AG20443 (cell line): ENCODE measurements at places on chromosomes 12 and 14.

DNA sequence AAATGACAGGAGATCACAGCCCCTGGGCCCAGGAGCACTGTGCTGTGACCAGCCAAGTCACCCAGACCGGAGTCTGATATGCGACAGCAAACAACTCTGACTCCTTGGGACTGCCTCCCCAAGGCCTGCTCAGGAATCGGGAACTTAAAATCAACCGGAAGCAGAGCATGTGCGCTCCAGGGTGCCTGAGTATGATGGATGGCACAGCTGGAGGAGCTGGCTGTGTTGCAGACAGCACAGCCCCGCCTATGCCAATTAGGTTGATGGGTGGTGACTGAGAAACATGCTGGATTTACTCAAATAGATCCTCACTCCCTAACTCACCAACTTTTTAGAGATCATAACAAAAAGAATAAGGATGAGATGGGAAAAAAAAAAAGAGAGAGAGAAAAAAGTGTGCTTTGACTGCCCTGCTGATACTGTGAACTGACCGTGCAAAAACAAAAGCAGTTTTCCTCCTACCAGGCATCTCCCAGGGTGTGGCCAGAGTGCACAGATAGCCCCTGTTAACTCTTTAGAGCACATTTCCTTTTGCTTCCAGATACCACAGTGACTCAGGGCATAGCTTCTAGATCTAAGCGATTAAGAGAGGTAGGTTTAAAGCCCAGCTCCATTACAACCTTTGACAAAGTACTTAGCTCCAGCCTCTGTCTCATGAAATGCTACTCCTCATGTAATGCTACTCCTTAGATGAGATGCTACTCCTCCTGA is 27.4 kb upstream of the STON2 start:
- no peak for DNase-seq

DNA sequence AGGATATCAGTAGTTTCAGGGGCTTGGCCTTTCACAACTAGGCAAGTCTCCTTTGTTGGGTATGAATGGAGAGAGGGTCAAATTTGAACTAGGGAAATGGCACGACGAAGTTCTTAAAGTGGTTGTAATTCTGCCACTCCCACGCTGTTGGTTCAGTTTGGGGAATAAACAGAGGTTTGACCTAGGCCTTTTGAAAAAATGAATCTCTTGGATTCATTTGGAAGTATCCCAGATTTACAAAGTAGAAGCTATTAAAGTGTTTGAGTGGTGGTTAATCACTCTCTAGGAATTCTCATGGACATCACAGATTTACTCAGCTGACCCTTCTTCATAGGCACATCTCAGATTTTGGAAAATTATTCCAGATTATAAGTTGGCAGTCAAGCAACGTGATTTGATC is 14.8 kb downstream of the BATF start:
- DNase-seq = no peak

GRCh38 chr12:19205120-19205519 is 75.6 kb downstream of the PLEKHA5 start:
- DNase-seq = no peak

- DNase-seq = no peak
These were observed 94.0 kb downstream of the NTF3 start for GRCh38 chr12:5525783-5526367.

DNA sequence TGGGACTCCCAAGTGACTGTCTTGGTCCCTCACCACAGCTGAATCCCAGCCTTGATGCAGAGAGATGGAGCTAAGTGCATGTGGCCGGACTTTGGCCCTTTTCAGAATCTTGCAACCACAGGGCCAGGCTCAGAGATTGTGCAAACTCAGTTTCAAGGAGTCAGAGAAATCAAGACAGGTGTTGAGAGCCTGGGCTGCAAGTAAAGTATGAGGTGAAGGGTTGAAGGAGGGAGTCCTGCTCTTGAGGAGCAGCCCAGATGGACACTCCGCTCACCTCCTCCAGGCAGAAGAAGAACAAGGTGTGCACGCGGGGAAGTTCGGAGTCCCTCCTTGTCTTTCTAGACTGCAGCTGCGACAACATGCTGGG is 6.3 kb upstream of the BMP4 start:
- DNase-seq = no peak

DNA sequence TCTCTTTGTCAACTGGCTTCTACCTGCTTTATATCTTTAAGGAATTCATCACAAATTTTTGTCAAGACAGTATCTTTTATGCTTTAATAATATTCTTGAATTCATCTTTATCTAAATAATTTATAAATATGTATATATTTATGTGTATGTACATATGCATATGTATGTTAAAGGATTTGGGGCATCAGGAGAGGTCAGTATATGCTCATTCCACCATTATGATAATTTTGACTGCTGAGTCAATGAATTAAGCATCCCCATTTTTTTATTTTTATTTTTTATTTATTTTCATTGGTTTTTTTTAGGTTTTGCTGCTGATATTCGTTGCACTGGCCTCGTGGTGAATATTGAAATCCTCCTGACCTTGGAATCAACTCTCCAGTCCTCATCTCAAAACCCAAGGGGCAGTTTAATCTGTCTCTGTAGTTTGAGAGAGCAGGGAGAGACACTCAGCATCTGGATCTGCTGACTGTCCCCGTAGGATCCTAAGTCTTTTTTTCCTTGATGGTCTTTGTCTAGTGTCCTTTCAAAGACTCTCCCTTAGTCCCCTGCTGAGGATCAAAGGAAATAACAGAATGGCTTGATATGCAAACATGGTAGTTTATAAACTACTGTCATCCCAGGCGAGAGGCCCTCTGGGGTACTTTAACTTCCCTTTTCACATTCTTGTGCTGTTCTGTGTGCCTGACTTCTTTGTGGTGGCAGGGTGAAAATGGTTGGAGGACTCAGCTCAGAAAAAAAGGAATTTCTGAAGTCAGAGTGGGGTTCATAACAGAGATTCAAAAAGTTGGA is 218.7 kb downstream of the DIO2 start:
- no peak for DNase-seq

- DNase-seq = no peak
These were observed 64.7 kb downstream of the PPP2R5E start for GRCh38 chr14:63478437-63478852.

- no peak for DNase-seq
These were observed 9.7 kb downstream of the MLH3 start for GRCh38 chr14:75041613-75042012.

- no peak for DNase-seq
These were observed 843.8 kb downstream of the C12orf50 start for GRCh38 chr12:87185367-87185766.

- no peak for DNase-seq
These were observed 35.9 kb upstream of the PWP1 start for GRCh38 chr12:107649661-107650061.

GRCh38 chr12:54398995-54399793 is 14.7 kb upstream of the ZNF385A start:
- peak; percentile 91 for DNase-seq

DNA sequence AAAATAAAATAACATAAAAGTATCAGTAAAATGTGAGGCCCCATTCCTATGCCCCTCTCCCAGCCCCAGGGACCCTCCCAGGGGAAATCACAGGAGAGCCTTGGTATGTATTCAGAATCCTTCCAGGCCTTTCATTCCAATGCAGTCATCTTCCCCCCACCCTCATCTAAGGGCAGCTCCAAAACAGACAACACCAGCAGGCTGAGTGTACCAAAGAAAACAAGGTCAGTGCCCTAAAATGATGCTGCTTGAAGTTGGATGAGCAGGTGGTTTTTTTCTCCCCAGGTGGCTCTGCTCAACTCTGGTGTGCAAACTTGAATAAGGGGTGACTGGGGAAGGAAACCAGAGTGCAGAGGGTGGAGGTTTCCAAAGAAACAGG is 56.2 kb downstream of the TSPAN9 start:
- no peak for DNase-seq

- DNase-seq = no peak
These were observed 237.1 kb downstream of the FOXN3 start for GRCh38 chr14:89179891-89180404.

GRCh38 chr14:23379366-23380196 is 2.7 kb downstream of the CMTM5 start:
- DNase-seq = peak; percentile 80

- peak; percentile 75 for DNase-seq
These were observed 119.8 kb upstream of the CPM start for GRCh38 chr12:69052613-69053408.

- peak; percentile 22 for DNase-seq
These were observed 465.2 kb downstream of the PCNX1 start for GRCh38 chr14:71372411-71372838.

DNA sequence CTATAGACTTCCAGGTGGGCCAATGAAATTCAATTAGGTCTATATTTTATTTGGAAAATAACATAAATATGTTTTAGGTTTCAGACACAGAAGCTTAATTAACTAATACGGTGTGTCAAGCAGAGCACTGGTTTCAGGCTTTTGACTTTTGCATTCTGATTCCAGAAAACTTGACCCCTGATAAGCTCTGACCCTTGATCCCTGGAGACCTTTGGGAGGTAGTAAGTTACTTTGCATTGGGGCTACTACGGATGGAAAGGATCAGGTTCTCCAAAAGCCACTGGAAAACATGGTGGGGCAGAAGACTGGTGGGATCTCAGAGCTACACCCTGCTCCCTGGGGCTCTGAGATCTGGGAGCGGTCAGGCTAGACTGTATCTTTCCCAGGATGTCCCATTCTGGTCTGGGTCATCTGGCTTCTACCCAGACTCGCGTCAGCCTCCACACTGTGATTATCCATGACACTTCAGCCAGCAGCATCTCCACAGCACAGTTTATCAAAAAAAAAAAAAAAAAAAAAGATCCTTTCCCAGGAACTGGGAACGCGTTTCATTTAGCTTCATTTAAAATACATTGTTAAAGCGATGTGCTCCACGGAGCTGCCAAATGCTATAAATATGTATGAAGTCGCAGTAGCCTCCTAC is 17.8 kb upstream of the EMP1 start:
- no peak for DNase-seq

DNA sequence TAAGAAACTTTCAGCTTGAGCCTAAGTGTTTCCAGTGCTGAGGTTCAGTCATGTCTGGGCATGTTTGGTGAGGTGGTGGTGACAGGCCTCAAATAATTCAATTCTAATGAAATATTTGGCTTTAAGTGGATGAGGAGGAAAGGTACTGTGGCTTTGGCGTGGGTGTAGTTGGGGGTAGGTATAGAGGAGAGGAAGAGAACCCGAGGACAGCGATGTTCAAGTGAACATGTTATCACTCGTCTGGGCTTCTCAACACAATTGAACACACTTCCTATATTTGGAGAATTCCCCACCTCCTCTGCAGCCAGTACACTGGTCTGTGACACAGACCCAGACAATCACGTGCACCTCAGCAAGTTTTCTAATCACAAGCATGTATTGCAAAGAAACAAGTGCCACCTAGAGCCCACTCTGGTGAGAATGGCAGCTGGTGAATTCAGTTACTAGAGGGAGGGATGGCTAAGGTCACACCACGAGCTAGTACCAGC is 53.0 kb downstream of the IFNG-AS1 start:
- DNase-seq = no peak

GRCh38 chr12:82950356-82950755 is 263.6 kb downstream of the TMTC2 start:
- DNase-seq = no peak

DNA sequence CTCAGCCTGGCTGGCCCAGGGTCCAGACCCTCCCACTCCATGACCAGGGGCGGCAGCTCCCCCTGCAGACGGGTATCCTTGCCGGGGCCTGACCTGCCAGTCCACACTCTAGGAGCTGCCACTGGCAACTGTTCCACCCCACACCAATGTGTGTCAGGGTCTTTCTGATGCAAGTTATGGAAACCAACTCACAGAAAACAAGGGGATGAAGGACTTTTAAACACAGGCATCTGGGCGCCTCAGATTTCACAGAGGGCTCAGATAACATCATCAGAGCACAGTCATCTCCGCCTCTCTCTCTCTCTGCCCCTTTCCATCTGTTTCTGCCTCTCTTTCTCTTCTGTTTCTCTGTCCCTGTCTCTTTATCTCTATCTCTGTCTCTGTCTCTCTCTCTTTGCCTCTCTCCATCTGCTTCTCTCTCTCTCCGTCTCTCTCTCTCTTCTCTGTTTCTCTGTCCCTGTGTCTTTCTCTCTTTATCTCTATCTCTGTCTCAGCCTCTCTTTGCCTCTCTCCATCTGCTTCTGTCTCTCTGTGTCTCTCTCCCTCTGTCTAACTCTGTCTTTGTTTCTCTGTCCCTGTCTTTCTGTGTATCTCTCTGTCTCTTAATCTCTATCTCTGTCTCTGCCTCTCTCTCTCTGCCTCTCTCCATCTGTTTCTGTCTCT is 67.4 kb upstream of the FBRSL1 start:
- DNase-seq = no peak

DNA sequence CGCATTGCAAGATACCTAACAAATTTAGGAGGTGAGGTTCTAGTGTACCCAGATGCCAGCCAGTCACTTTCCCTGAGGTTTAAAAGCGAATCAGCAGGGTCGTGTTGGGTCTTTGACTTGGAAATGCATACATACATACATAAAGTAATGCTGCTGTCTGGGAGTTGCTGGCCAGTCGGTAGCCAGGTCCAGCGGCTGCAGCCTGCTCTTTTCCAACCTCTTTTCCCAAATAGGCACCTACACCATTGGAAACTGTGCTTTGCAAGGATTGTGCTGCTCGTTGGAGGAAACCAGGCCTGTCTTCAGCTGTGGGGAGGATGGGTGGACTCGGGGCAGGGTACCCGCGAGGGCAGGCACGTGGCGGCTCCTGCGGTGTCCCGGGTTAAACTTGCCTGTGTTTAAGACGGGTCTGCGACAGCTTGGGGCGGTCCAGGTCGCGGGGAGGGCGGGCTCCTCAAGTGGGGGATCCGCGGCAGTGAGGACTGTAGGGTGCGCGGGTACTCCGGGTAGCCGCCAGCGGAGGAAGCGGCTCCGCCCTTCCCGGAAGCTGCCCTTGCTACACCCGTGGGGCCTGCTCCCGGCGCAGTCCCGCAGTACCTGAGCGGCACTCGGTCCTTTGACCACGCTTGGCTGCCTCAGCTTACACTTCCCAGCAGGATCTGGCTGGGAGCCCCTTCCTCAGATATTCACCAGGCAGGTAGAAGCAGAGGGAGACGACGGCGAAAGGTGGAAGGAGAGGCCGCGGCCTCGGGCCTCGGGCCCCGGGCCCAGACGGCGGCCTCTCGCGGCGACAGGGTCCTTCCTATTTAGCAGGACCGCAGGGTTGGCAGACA is 2.7 kb downstream of the TTC6 start:
- DNase-seq = no peak

- DNase-seq = no peak
These were observed 467.1 kb upstream of the SOX5 start for GRCh38 chr12:24416423-24417109.

DNA sequence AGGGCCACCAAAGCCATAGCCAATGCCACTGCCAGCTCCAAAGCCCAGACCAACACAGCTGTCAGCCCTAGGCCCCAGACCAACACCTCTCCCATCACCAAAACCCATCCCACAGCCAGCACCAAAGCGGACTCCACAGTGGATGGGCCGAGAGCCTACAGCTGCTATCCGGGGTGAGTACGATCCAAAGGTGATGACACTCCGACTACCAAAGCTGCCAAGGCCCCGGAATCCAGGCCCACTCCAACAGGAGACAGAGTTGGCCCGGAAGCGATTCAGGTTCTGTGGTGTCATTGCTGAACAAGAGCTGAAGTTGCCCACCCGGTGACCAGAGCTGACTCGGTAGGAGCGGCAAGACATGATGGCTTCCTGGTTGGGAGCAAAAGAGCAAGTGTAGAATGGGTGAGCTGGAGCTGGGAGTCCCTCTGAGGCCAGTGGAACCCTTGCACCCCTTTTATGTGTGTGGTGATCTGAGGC is at the start of gene KRT84:
Gene KRT84 (minus strand): TSS at position 427 of the 477 bp plus-strand sequence. CDS start 67 bp downstream, at position 360.
- no peak for DNase-seq
